ENCODE measurements at places on chromosomes 4 and X.

GRCh38 chrX:45554736-45555135, 354.1 kb upstream of the DIPK2B start:
- DNase-seq: no peak

GRCh38 chrX:100586747-100587146, 2.0 kb downstream of the TNMD start:
- no peak for DNase-seq

GRCh38 chrX:123263747-123264146, 79.7 kb downstream of the GRIA3 start:
- no peak for DNase-seq

GRCh38 chr4:43843501-43843900, 605.1 kb downstream of the KCTD8 start:
- DNase-seq: no peak
